Sigmoid colon (tissue), 7 donors: ENCODE measurements at places on chromosomes 13 and 19. TPM values are rescaled to one million over a fixed set of nuclear protein-coding genes. Genes with fewer than 3 reads are reported as not detected.

IFNL4 gene
- not detected for total RNA-seq

ZNF563 gene
- total RNA-seq, result 2.9 TPM

ZNF763 gene
- 2.3 TPM for total RNA-seq

ZNF112 gene
- 3.3 TPM for total RNA-seq

C5AR1 gene
- 10.0 TPM for total RNA-seq

SHISA7 gene
- total RNA-seq, result not detected

MAST1 gene
- total RNA-seq, result 0.81 TPM

ZNF431 gene
- total RNA-seq, result 6.4 TPM

KIR2DL3 gene
- total RNA-seq, result not detected

LGI4 gene
- 31.6 TPM for total RNA-seq

ZNF528 gene
- total RNA-seq, result 18.2 TPM

ZNF506 gene
- 28.9 TPM for total RNA-seq

- no peak overlapping the region for H3K4me3 ChIP-seq
- no peaks in the 10 kb centered on the region for H3K27me3 ChIP-seq
- peaks cover 22% of the 10 kb centered on the region for H3K4me1 ChIP-seq
- H3K36me3 ChIP-seq, result peaks cover 25% of the 10 kb centered on the region
- H3K27ac ChIP-seq, result no peak overlapping the region
Measured at GRCh38 chr19:12953799-12954611, 3.0 kb downstream of the GADD45GIP1 start.

DNA sequence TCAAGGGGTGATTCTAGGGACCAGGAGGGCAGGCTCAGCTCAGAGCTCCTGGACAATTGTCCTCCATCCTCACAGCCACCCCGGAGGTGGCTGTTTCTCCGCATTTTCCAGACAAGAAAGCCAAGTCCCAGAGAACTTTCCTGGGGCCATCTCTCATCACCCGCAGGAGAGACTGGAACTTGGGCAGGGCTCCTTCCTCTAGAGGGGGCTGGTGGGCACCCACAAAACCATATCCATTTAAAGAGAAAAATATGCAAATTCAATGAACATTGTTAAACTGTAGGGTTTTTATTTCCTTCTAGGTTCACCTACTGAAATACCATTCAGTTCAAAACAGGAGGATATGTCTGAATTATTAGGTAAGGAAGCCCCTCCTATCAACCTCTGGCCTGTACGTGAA is 16.6 kb downstream of the SPACA7 start:
- DNase-seq, result no peak
- H3K27me3 ChIP-seq, result no peaks in the 10 kb centered on the region
- H3K27ac ChIP-seq, result no peak overlapping the region
- no peaks in the 10 kb centered on the region for H3K36me3 ChIP-seq
- H3K4me1 ChIP-seq, result no peaks in the 10 kb centered on the region

DNA sequence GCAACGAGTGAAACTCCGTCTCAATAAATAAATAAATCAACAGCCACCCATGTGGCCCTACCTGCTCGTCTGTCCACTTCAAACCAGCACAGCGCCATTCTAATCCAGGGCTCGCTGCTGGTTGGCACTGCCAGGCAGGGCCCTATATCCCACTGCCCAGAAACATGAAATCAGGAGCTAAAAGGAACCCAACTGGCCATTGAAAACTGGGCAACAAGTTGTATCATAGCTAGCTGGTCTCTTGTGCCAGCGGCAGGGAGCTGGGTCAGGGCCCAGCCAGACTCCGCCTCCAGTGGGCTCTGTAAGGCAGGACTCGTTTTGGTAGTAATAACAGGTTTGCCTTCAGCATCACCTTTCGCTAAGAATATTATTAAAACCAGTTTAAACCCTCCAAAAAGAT is 39.3 kb downstream of the GGACT start:
- no peaks in the 10 kb centered on the region for H3K36me3 ChIP-seq
- no peak overlapping the region for H3K4me3 ChIP-seq
- no peak for DNase-seq
- peaks cover 24% of the 10 kb centered on the region for H3K4me1 ChIP-seq

DNA sequence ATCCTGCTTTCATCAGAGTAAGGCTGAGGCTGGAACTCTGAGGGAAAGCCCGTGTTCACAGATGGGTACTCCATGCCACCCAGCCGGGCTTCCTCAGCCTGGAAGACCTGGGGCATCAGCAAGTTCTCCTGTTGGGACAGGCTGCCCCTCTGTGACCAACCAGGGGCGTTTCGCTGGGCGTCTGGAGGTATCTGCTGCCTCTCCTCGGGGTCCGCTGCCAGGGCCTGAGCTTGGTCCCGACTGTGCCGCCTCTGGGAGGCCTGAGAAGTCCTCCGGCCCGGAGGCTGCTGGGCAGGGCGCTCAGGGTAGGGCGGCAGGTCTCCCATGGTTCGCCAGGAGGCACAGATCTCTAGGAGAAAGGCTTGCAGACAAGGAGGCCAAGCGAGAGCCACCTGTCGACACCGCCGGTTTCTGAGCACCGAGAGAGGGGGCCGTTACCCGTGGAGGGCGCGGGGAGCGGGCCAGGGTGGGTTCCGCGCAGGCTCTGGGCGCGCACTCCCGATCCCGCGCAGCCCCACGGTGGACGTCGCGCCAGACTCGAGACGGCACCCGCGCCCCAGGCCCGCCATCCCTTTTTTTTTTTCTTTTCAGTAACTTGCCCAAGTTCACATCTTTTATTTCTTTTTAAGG is at the start of gene RSPH6A:
Gene RSPH6A (minus strand): TSS at position 458 of the 630 bp plus-strand sequence. CDS start 132 bp downstream, at position 326.
- peaks cover 43% of the 10 kb centered on the region for H3K27me3 ChIP-seq
- peak within 1 kb of the TSS; percentile 5 for H3K4me3 ChIP-seq
- no peaks in the 10 kb centered on the region for H3K36me3 ChIP-seq
- H3K27ac ChIP-seq, result no peak within 1 kb of the TSS
- no peak for DNase-seq

DNA sequence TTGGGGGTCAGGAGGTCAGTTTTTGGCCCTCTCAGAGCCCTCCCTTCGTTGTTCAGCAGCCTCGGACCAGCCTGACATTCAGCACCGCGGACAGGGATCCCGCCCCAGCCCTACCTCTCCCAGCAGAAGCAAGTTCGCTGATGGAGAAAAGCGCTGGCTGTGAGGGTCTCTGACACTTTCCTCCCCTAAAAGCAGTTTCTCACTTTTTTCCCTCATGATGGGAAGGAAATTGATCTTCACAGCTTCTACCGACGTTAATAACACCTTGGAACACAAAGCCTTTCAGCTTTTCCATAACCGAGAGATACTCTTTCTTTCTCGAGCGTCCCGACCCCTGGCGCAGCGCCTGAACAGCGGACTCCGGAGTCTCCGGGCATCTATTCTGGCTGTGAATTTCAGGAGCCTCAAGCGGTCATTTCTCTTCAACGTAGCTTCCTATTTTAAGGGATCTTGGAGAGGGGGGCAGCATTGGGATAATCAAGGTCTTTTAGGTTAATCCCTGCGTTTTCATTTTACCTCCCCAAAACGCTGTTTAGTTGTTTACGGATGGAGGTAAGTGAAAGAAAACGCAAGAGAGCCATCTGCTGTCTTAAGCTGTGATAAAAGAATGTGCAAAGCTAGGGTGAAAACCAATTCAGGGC is 467.2 kb downstream of the ITGBL1 start:
- peaks cover 17% of the 10 kb centered on the region for H3K27me3 ChIP-seq
- no peak overlapping the region for H3K4me3 ChIP-seq
- H3K27ac ChIP-seq, result no peak overlapping the region
- H3K36me3 ChIP-seq, result no peaks in the 10 kb centered on the region
- peaks cover 16% of the 10 kb centered on the region for H3K4me1 ChIP-seq
- no peak for DNase-seq

- peaks cover 23% of the 10 kb centered on the region for H3K36me3 ChIP-seq
- peak overlapping the region; percentile 80 for H3K27ac ChIP-seq
- no peak overlapping the region for H3K4me3 ChIP-seq
- peaks cover 33% of the 10 kb centered on the region for H3K4me1 ChIP-seq
- H3K27me3 ChIP-seq, result no peaks in the 10 kb centered on the region
Measured at GRCh38 chr19:8607386-8607785, 3.1 kb downstream of the ADAMTS10 start.

DNA sequence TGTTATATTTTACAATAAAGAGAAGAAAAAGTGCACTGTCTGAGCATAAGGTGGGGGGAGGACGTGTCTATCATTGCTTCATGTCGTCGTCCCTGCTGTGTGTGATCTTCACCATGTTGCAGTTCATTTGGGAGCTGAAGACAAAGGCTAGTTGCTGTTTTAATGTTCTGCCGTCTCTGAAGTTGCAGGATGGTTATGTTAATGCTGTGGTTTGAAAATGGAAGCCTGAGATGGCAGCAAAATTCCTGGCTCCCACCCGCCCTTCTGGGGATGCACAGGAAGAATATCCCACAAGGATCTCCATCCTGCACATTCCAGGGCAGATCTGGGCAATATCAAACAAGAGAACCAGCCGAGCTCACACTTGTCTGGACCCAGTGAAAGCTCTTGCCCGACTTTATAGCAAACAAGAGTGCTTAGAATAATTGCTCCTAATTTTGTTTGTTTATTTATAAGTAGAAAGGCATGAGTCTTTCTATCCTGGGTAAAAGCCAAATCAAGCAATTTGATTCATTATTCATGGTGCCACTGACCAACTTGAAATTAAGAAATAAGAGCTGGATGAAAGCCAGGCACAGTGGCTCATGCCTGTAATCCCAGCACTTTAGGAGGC is 110.3 kb upstream of the ABCC4 start:
- H3K4me3 ChIP-seq, result no peak overlapping the region
- DNase-seq, result no peak
- H3K4me1 ChIP-seq, result no peaks in the 10 kb centered on the region
- no peaks in the 10 kb centered on the region for H3K27me3 ChIP-seq
- H3K36me3 ChIP-seq, result no peaks in the 10 kb centered on the region
- no peak overlapping the region for H3K27ac ChIP-seq

GRCh38 chr13:93746589-93746988 is 520.0 kb downstream of the GPC6 start:
- DNase-seq, result no peak
- H3K36me3 ChIP-seq, result no peaks in the 10 kb centered on the region
- no peak overlapping the region for H3K4me3 ChIP-seq
- no peaks in the 10 kb centered on the region for H3K4me1 ChIP-seq
- no peak overlapping the region for H3K27ac ChIP-seq
- H3K27me3 ChIP-seq, result no peaks in the 10 kb centered on the region

DNA sequence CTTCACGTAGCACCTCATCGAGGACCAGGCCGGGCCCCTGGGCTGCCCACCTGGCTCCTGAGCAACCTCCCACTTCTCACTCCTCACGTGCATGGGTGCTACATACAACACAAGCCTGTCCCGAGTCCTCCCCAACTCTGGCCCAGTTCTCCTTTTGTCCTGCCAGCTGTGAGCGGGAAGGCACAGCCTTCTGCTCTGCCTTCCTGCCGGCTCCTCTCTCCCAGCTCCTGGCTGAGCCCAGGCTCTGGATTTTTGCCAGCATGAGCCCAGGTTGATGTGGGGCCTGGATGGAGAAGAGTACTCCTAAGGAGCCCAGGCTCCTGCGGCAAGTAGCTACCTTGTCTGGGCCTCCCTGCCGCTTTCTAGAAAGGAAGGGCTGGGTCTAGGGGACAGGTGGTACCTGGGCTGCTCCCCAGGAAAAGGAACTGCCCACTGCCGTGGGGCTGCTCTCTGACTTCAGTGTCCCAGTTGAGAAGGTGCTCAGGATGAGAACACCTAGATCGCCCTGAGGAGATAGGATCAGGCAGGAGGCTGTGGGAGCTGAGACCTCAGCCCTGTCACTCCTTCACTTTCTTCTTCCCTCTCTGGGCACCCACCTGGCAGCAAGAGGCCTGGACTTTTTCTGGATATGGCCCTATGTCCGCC is 23.6 kb downstream of the LYL1 start:
- DNase-seq, result peak; percentile 91
- peaks cover 18% of the 10 kb centered on the region for H3K36me3 ChIP-seq
- H3K4me1 ChIP-seq, result peaks cover 90% of the 10 kb centered on the region
- no peak overlapping the region for H3K4me3 ChIP-seq

GRCh38 chr19:50537769-50538230 is 24.1 kb upstream of the ASPDH start:
- H3K4me1 ChIP-seq, result no peaks in the 10 kb centered on the region
- H3K36me3 ChIP-seq, result no peaks in the 10 kb centered on the region
- no peaks in the 10 kb centered on the region for H3K27me3 ChIP-seq
- no peak overlapping the region for H3K27ac ChIP-seq

GRCh38 chr19:55424518-55424917 is 16.9 kb upstream of the UBE2S start:
- H3K36me3 ChIP-seq, result no peaks in the 10 kb centered on the region
- H3K4me1 ChIP-seq, result no peaks in the 10 kb centered on the region
- no peak for DNase-seq
- no peak overlapping the region for H3K27ac ChIP-seq
- peaks cover 29% of the 10 kb centered on the region for H3K27me3 ChIP-seq

- no peak overlapping the region for H3K4me3 ChIP-seq
- H3K4me1 ChIP-seq, result no peaks in the 10 kb centered on the region
- no peak overlapping the region for H3K27ac ChIP-seq
- no peaks in the 10 kb centered on the region for H3K27me3 ChIP-seq
Measured at GRCh38 chr13:46339035-46339666, 47.9 kb downstream of the RUBCNL start.

GRCh38 chr13:101150998-101151397 is 265.3 kb downstream of the NALCN start:
- DNase-seq, result no peak
- no peaks in the 10 kb centered on the region for H3K36me3 ChIP-seq

DNA sequence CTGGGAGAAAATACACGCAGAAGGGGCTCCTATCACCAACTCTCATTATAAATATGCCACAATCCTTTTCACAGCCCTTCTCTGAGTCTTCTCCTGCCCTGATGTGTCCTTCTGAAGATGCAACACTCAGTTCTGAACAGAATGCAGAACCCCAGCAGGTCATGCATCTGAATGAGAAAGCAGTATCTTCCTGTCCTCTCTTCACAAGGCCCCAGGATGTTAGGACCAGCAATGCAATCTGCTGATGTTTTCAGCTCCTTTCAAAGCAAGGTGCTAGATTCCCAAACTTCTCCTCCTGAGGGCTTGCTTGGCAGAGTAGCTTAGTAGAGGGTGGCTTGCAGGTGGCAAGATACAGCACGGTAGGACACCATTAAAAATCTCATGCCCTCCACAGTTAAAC is 22.3 kb upstream of the DOCK9 start:
- DNase-seq, result no peak
- H3K36me3 ChIP-seq, result no peaks in the 10 kb centered on the region
- H3K27me3 ChIP-seq, result no peaks in the 10 kb centered on the region
- H3K27ac ChIP-seq, result peak overlapping the region; percentile 32
- H3K4me3 ChIP-seq, result no peak overlapping the region

DNA sequence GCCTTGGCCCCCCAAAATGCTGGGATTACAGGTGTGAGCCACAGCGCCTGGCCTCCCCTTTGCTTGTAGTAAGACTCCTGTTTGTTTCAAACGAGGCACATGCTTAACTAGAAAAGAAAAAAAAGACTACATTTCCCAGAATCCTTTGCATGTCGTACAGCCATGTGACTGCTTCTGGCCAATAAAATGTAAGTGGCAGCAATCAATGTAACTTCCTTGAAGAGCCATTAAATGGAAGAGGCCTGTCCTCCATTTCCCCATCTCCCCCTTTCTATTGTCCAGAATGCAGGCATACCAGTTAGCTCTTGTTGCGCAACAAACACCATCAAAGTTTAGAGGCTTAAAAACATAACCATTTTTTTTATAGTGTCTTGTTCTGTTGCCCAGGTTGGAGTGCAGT is 10.4 kb upstream of the GPR32 start:
- H3K27me3 ChIP-seq, result peaks cover 28% of the 10 kb centered on the region
- H3K27ac ChIP-seq, result no peak overlapping the region
- no peaks in the 10 kb centered on the region for H3K4me1 ChIP-seq
